Endothelial cell of umbilical vein (primary cell): ENCODE measurements at places on chromosomes 5 and 9. TPM values are rescaled to one million over a fixed set of nuclear protein-coding genes. Genes with fewer than 3 reads are reported as not detected.

DNA sequence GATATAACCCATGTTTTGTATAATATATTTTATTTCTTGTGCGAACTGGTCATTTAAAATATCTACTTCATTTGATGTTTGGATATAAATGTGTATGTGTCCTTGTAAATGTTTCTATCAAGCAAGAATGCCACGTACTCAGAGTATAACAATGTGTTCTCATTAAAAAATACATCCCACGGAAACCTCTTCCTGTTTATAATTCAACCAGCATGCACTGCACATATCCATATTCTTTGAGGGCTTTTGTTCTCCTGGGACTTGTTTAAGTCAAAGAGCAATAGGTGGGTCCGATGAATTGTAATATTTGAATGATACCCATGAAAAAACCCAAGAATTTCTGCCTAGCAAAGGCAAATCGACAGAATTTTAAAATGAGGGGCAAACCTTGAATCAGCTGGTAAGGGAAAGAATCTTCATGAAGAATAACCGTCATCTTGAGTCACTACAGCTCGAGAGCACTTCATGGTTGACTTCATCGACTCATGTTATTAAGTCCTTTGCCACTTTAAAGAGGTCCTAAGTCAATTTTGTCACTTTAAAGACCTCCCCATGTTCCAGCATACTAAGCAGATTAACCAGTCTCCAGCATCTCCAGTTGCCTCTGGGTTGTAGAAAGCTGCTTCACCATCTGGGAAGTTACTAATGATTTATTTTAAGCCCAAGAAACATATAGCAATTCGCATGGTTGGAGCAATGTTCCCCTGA is 80.6 kb downstream of the NPR3 start:
- DNase-seq: no peak

DNA sequence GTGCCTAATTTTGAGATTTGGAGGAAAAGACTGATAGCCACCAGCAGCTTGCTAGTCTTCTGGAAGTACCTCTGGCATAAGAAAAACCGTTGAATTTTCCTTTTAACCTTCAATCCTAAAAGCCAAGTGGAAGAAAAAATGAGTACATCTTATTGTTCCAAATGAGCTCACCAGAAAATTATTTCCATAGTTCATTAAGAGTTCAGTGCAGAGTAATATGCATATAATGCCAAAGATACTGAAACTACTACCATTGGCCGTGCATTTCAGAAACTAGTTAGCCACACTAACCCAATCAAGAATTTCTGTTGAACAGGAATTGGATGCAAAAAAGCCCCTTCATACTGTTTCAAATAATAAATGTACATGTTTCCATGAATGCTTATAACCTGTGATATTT is 607.9 kb downstream of the KCTD16 start:
- no peak for DNase-seq

GRCh38 chr9:89872426-89872912 is 267.7 kb downstream of the GADD45G start:
- DNase-seq: no peak

C9orf50 gene
- 0.05 TPM in 1 of 2 replicates, not detected in the other for polyA plus RNA-seq

- DNase-seq: no peak
Observed at GRCh38 chr5:13662626-13663025, 281.9 kb downstream of the DNAH5 start.

ACTBL2 gene
- 0.03 and 0.08 TPM in 2 replicates for polyA plus RNA-seq

GRCh38 chr9:71795097-71795813 is 26.9 kb upstream of the CEMIP2 start:
- no peak for DNase-seq

GRCh38 chr5:79961716-79962574 is 29.1 kb downstream of the MTX3 start:
- no peak for DNase-seq

SLC45A2 gene
- polyA plus RNA-seq: not detected in 2 replicates

DNA sequence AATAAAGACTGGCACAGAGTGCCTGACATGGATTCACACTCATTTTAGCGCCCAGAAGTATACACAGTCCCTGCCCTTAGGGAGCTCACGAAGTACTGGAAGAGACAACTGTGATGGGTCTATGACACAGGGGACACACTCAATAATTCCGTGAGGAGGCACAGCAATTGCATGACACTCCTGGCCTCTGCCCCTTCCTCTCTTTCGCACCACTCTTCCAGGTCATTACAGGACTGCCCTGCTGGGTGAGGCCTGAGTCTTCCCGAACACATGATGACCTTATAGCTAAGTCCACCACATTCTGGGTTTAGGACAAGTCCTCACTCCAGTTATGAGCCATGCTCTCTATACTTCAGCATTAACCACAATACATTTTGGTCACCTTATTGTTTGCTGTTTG is 134.7 kb downstream of the GNA14 start:
- DNase-seq: no peak

- DNase-seq: peak; percentile 62
Observed at GRCh38 chr5:10761933-10762775, 1.1 kb upstream of the DAP start.

DMRTA1 gene
- 0.14 and 0.19 TPM in 2 replicates for polyA plus RNA-seq

DNA sequence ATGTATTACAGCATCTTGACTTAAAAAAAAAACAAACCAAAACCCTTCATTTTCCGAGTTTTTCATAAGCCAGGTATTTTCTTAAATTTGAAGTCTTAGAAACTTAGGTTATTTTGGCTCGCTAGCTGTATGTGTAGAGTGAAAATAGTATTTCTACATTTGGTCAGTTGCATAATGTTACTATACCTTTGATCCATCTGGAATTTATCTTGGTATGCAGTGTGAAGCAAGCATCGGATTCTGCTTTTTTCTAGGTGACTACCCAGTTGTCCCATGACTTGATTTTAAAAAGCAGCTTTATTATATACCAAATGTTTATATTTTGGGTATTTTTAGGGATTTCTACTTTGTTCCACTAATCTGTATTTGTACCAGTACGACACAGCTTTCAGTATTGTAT is 27.7 kb downstream of the UBAP1 start:
- DNase-seq: no peak

- DNase-seq: no peak
Observed at GRCh38 chr5:83475935-83476814, 4.6 kb downstream of the VCAN start.

TNFSF15 gene
- 7.3 and 8.4 TPM in 2 replicates for polyA plus RNA-seq

GRCh38 chr9:34546834-34547827 is 24.3 kb upstream of the ENHO start:
- peak; percentile 66 for DNase-seq

GRCh38 chr5:177553671-177554429 is 513 bp downstream of the FAM193B start:
- DNase-seq: peak; percentile 37

GPRIN1 gene
- 2.4 and 2.6 TPM in 2 replicates for polyA plus RNA-seq

DNA sequence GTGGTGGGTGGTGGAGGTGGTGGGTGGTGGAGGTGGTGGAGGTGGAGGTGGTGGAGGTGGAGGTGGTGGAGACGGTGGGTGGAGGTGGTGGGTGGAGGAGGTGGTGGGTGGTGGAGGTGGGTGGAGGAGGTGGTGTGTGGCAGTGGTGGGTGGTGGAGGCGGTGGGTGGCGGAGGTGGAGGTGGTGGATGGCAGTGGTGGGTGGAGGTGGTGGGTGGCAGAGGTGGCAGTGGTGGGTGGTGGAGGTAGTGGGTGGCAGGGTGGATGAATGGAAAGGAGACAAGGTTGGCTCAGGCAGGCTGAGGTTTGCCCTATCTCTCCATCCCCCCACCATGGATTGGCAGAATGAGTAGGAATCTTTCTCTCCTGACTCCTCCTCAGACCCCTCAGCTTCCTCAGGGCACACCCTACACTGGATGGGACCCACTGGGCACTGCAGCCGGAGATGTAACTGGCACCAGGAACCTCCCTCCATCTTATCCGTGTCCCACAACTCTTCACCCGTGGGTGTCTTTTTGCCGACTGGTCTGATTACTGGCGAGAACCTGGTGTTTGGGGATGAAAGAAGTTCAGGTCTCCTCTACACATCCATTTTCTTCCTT is 166.3 kb downstream of the C9orf50 start:
- DNase-seq: no peak

GRCh38 chr9:92590377-92590776 is 54.6 kb upstream of the ECM2 start:
- peak; percentile 92 for DNase-seq

INSL4 gene
- polyA plus RNA-seq: not detected in 2 replicates

DNA sequence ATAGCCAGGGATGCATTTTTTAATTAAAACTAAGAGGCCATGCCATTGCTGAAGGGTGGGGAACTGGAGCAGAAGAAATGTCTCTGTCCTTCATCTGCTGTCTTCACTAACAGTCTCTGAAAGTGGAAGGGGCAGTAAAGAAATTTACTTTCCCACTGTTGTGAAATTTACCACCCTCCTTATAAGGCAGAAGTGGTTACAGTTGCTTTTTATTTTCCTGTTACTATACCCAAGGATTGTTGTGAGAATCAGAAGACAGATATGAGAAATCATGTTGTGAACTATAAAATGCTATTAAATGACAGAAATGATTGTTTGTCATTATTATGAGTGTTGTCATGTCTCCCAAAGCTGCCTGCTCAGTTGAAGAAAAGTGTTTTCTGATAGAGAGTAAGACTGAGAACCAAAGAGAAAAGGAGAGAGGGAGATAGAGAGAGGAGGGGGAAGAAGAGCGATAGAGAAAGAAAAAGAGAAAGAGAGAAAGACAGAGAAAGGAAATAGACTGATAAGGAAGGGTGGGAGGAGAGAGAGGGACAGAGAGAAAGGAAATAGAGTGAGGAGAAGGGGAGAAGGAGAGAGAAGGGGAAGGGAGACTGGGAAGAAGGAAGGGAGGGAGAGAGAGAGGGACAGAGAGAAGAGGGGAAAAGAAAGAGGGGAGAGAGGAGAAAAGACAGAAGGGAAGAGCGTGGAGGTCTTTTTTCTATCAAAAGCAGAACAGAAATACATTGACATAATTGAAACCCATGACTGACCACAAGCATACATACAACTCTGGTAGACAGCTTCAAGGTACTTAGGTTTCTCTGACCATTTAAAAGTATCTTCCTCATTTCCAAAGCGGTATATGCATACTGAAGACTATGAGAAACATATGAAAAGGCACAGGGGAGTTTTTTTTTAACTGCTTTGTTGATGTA is 22.5 kb downstream of the SEC61B start:
- DNase-seq: no peak
